Left kidney (tissue), 8 donors: ENCODE measurements at places on chromosomes 13 and 19.

DNA sequence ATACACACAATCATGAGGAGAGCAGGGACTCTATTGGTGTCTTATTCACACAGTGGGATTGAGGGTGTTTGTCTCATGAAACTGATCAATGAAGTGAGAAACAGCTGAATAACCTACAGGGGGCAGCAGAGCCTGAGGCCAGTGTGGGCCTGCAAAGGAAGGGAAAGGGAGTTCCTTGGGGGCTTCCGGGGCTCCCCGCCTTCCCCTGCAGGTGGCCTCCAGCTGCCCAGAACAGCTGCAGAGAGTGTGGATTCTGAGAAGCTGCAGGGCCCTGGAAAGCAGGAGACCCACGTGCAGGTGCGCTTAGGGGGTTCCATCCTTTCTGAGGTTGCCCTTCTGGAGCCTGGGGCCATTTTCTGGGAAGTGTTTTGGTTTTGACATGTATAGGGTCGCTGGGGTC, 20.1 kb downstream of the ZNF763 start:
- DNase-seq = no peak

- DNase-seq = peak; percentile 72
Measured at GRCh38 chr19:40279120-40279551, 6.0 kb downstream of the AKT2 start.

DNA sequence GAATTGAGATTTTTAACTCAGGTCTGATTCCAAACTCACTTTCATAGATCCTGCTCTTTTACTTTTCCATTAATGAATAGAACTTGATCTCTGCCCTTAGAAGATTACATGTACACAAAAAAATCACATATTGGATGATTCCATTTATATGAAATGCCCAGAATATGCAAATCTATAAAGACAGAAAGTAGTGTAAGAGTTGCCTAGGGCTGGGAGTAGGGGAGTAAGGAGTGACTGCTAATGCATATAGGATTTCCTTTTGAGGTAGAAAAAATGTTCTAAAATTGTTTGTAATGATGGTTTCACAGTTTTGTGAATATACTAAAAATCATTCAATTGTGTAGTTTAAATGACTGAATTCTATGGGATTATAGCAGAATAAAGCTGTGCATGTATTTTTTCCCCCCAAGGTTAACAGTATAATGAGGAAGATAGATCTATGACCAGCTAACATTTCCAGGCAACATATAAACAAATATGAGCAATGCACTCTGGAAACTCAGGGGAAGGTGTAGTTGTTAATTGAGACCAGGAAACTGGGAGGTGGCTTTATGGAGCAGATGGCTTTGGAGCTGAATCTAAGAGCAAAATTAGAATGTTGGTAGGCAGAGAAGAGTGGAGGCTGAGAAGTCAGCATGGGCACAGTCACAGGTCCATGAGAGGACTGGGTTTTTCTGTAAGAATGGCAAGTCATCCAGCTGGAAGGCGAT, 41.4 kb downstream of the LACC1 start:
- no peak for DNase-seq

DNA sequence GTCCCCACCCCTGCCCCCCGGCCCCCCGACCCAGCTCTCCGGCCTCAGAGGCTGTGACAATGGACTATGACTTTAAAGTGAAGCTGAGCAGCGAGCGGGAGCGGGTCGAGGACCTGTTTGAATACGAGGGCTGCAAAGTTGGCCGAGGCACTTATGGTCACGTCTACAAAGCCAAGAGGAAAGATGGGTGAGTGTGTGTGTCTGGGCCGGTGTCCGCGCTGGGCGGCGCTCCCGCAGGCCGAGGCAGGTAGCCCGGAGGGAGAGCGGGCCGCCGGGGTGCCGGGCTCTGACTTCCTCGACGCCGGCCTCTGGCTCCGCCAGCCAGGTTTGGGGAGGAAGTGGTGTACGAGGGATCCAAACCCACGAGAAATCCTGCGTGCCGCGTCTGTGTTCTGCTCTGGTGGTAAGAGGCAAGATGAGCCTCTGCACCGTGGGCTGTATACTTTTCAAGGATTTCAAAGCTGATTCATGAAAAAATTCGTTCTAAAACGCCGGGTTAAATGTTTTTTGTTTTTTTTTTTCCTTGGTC, 718 bp downstream of the CDK8 start:
- peak; percentile 39 for DNase-seq

DNA sequence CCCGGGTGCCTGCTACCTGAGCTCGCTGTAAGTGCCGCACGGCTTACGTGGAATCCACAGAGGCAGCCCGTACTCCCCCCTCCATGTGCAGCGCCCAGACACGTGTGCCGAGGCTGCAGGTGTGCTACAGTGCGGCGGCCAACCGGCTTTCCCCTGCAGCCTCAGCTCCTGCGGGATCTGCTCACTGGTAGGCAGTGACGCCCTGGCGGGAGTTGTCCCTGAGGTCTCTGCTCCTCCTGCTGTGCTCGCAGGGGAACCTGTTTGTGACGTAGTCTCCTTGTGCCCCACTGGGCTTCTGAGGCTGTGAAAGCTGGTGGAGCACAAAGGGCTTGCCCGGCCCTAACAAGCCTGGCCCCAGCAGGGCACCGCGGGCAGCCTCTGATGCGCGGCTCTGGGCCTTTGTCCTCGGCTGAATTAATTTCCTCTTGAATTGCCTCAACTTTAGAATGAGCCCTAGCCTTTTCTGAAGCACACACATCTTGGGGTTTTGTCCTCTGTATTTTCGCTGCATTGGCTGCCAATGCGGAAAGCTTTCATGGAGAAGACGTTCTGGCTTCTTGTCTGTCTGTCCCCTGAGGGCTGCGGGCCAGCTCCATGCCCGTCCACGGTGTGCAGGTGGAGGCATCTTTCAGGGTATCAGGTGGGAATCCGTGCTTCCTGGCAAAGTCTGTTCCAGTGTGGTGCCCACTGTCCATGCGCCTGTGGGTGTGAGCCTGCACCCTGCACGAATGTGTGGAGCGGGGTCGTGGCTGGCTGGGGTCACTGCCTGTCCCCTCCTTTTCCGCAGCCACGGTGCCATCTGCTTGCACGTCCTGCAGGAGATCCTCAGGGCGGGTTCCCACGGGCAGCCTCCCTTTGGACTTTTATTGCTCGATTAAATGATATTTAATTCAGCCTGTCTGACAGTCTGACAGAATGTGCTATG, 77.3 kb upstream of the MCF2L start:
- no peak for DNase-seq

- DNase-seq = no peak
Measured at GRCh38 chr19:8456064-8456463, 11.3 kb downstream of the HNRNPM start.

DNA sequence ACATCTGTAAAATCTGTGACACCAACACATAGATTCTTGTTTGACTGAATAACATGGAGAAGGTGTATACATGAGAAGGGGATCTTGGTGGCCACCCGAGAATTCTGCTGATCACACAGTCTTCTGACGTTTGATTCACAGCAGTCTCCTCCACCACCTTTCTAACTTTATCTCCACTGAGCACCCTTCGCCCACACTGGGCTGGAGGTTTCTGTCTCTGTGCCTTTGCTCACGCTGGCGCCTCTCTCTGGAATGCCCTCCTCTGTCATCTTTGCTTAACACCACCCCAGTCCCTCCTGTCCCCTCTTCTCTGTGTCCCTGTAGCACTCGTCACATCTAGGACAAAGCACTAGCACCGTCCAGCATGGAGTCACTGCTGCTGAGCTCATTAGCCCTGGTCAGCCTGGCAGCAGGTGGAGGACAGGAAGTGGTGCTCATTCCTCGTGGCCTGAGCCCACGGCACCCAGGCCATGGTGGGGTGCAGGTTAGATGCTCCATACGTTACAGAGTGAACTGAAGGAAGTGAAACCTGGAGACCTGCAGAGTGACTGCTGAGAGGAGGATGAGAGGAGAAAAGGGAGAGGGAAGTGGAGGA, 384.6 kb downstream of the UQCRFS1 start:
- DNase-seq = no peak

DNA sequence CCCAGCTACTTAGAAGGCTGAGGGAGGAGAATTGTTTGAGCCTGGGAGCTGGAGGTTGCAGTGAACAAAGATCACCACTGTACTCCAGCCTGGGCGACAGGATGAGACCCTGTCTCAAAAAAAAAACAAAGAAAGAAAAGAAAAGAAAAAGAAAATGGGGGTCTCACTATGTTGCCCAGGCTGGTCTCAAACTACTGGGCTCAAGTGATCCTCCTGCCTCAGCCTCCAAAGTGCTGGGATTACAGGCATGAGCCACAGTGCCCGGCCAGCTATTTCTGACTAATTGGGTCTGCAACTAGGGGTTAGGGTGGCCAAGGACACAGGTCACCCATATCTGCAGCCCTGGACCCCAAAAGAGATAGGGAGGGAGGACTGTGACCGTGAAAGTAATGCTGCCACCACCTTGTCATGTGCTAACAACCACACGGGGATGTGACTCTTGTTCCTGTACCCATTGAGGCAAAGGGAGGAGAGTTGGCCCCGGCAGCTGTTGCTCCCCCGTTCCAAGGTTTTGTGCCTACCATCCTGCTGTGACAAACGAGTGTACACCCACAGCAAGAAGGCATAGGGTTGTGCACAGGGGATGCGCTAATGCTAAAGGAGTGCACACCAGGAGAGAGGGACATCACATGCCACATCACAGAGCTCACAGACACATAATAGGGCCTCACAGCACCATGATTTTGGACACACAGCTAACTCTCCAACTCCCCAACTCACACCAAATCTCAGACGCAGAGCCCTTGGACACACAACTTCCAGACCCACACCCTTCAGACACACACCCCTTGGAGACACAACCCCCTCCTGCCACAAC, 619 bp downstream of the MEF2B start:
- no peak for DNase-seq

DNA sequence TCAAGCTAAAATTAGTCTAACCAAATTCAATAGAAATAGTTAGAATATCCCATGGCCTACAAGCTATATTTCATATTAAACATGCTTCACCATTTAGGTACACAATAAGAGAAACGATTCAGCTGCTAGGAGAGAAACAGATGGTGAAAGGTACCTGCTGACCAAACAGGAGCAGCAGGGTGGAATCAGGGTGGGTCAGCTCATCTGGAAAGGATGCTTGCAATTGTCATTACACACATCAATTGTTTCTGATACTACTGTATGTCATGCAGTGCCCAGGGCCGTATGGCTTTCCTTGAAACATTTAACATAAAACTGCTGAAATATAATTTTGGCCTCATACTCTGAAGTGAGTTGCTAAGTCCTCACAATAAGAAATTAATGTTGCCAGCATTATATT, 776.0 kb downstream of the DACH1 start:
- DNase-seq = no peak

GRCh38 chr19:1154731-1155351, 19.2 kb downstream of the SBNO2 start:
- no peak for DNase-seq

DNA sequence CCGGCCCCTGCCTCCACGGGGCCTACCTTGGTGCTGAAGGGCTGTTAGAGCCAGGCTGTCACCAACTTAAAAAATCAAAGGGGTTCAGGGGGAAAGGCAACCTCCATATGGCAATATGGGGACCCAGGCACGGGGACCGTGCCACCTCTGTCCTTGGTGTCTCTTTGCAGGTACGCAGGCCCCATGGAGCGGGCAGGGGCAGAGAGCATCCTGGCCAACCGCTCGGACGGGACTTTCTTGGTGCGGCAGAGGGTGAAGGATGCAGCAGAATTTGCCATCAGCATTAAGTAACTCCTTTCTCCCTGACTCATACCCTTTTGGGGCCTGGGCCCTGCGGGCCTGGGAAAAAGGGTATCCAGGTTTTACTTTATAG, 39.6 kb upstream of the ADGRE1 start:
- no peak for DNase-seq

DNA sequence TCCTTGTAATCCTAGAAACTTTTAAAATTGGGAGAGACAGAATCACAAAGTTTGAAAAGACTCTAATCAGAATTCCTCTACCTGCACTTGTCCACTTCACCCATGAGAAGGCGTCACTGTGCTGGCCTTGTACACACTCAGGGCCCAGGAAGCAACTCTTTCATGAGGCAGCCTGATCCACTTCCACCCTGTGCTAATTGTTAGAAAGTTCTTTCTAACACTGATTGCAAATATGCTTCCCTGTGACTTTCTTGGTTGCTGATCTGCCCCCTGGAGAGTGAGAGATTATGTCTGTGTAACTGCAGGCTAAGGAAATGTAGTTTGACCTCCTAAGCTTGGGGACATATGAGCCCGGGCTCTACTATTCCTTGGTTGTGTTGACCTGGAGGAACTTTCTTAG, 494.6 kb downstream of the MYO16 start:
- no peak for DNase-seq

DNA sequence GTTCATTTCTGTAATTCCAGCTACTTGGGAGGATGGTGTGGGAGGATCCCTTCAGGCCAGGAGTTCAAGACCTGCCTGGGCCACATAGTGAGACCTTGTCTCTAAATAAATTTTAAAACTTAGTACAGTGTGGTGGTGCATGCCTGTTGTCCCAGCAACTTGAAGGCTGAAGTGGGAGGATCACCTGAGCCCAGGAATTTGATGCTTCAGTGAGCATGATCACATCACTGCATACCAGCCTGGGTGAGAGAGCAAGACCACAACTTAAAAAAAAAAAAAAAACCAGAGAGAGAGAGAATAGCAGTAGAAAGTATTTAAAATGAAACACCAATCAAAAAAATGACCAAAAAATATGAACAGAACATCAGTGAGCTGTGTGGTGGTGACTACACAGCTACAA, 7.1 kb upstream of the ZNF823 start:
- no peak for DNase-seq

GRCh38 chr13:26618726-26619125, 61.2 kb downstream of the WASF3 start:
- DNase-seq = no peak

GRCh38 chr19:41767115-41767514, 11.8 kb downstream of the CEACAM6 start:
- no peak for DNase-seq

DNA sequence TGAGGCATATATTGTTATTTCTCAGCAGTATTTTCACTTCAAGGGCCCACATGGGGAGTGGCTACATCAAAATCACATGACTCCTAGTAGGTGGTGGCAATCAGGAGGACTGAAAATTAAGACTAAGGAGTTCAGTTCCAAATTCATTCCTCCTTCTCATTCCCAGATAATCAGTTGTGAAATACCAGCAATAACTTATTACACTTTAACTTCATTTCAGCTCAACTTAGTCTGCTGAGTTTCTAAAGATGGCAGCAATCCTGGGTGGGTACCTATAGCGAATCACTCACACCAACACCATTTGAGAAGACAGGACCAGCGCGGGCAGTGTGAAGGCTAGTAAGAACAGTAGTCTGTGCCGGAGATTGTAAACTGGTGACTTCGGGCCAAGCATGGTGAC, 63.9 kb upstream of the SLC10A2 start:
- no peak for DNase-seq

GRCh38 chr13:23629566-23630272, 59.5 kb downstream of the TNFRSF19 start:
- no peak for DNase-seq

DNA sequence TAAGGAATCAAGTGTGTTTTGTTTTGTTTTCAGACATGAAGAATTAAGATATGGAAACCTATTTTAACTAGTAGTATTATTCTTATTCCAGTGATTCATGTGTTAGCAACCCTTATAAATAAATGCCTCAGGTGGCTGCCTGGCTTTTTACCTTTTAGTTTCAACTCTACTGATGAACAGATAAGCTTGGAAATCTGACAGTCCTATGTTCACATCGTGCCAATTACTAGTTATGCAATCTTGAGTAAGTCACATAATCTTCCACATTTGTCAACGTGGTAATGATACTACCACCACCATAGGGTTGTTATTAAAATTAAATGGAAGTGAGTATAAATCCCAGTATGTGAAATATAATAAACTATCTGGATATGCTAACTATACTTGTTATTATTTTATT, 64.3 kb downstream of the TBC1D4 start:
- DNase-seq = no peak

- no peak for DNase-seq
Measured at GRCh38 chr13:25922376-25922775, 129.4 kb downstream of the SHISA2 start.
